Renal cortex interstitium (tissue), 15 donors: ENCODE measurements at places on chromosomes 4 and X. TPM values are rescaled to one million over a fixed set of nuclear protein-coding genes. Genes with fewer than 3 reads are reported as not detected.

The UTP14A gene
- 26.9 TPM for polyA plus RNA-seq

The AVPR2 gene
- polyA plus RNA-seq, result 0.78 TPM

The MAGEE1 gene
- polyA plus RNA-seq, result 5.6 TPM

The RBMXL3 gene
- not detected for polyA plus RNA-seq

The GPAT3 gene
- polyA plus RNA-seq, result 13.4 TPM

DNA sequence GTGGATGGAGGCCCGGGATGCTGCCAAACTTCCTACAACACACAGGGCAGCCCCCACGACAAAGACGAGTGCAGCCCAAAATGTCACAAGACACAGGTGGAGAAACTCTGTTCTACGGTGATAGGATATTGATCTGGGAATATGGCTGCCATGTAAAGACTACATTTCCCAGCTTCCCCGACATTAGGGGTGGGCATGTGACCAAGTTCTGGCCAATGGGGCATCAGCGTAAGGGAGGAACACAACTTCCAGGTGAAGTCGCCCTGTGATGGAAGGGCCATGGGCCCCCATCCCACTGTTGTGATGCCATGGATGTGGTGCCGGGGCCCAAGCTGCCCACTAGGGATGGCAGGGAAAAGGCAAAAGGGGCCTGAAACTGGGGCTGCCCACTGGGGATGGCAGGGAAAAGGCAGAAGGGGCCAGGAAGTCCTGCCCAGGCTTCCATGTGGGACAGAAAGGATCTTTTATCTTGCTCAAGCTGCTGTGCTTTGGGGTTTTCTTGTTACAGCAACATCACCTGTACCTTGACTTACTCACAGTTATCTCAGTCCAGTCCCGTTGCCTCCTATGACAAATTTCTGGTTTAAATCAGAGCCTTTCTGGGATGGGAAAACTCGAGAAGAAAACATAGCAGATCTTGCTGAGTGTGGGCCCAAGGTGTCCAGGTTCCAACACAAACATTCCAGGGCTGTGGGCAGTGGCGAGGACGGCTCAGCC, 9.7 kb upstream of the ADRA2C start:
- no peak for DNase-seq

DNA sequence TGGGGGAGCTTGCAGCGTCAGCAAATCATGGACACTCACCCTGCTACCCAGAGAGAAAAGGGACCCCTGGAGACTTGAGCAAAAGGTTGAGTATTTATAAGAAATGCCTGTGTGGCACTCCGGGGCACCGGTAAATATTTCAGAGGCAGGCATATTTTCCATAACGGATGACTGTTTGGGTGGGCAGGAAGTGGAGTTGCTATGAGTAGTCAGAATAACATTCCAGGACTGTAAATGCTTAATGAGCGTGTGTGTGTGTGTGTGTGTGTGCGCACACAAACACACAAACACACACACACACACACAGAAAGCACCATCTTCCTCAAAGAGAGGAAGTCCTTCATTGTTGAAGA, 74.6 kb downstream of the MXRA5 start:
- DNase-seq, result no peak

- DNase-seq, result no peak
Observed at GRCh38 chr4:142475663-142476062, 370.4 kb downstream of the INPP4B start.

DNA sequence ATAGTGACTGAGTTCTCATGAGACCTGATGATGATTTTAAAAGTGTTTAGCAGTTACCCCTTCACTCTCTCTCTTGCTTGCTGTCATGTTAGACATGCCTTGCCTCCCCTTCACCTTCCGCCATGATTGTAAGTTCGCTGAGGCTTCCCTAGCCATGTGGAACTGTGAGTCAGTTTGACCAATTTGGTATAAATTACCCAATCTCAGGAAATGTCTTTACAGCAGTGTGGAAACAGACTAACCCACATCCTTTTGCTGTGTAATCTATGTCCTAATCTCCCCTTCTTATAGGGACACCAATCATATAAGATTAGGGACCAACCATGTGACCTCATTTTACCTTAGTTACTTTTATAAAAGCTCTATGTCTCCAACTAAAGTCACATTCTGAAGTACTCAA, 677.8 kb downstream of the ADGRL3 start:
- DNase-seq, result no peak

DNA sequence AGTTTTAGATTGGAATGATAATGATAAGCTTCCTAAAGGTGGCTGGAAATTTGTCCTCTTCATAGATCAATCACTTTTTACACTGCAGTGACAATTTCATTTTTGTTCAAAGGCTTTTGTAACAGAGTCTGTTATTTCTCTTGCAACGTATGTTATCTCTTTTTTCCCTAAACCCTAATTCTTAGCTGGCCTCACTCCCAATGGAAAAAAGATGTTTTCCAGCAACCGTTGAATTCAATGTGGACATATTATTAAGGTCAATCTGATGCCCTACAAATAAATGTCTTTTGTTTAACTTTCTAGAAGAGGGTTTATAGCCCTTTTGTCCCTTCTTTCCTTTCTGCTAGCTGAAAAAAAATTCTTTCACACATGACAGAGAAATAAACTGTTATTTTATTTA, 192.7 kb upstream of the NWD2 start:
- DNase-seq, result no peak

GRCh38 chr4:145540235-145540634, 58.6 kb downstream of the SMAD1 start:
- DNase-seq, result no peak

DNA sequence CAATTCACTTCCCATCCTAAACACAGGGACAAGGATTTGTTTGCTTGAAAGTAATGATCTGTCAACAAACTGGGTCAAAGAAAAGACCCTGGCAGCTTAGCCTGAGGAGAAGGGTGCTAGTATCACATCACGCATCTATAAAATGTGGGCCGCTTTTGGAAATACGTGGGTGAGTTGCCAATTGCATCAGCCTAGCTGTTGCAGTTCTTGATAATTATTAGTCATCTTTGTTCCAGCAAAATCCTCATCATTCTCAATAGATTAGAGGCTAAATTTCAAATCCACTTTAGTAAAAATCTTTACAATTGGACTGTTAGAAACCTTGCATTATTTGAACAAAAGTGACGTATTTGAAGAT, 33.6 kb upstream of the TAPT1 start:
- no peak for DNase-seq

- no peak for DNase-seq
Observed at GRCh38 chr4:108205859-108206258, 37.1 kb upstream of the LEF1 start.

- no peak for DNase-seq
Observed at GRCh38 chrX:20519146-20519545, 252.4 kb upstream of the RPS6KA3 start.

DNA sequence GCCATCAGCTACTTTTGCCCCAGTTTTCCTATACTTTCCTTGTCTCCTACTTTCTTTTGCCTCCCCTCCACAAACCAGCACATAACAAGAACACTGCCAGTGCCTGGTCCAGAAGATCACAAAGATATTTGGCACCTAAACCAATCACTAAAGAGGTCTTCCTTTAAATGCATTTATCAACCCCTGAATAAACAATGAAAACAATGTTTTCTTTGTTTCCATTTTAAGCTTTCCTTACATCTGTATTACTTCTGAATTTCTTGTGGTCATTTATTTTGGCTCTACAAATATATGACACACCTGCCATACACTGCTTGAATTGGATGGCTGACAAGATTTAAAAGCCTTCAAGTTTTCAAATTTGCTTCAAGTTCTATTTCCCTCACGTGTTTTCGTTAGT, 43.9 kb downstream of the MBNL3 start:
- DNase-seq, result no peak

DNA sequence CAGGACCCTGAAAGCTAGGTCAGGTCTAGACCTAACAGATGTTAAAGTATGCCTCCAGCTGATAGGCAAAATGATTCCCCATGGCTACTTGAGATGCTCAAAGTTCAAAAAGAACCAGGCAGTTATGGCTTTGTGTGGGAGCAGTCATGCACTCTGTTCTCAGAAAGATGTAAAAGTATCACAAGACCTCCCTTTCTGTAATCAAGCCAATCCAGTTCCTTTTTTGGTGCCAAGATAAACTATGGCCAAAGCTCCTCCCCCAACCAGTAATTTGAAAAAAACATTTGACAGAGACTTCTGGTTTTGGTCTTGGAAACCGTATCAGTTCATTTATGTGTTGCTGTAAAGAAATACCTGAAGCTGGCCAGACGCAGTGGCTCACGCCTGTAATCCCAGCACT, 340.9 kb downstream of the CHIC1 start:
- no peak for DNase-seq

DNA sequence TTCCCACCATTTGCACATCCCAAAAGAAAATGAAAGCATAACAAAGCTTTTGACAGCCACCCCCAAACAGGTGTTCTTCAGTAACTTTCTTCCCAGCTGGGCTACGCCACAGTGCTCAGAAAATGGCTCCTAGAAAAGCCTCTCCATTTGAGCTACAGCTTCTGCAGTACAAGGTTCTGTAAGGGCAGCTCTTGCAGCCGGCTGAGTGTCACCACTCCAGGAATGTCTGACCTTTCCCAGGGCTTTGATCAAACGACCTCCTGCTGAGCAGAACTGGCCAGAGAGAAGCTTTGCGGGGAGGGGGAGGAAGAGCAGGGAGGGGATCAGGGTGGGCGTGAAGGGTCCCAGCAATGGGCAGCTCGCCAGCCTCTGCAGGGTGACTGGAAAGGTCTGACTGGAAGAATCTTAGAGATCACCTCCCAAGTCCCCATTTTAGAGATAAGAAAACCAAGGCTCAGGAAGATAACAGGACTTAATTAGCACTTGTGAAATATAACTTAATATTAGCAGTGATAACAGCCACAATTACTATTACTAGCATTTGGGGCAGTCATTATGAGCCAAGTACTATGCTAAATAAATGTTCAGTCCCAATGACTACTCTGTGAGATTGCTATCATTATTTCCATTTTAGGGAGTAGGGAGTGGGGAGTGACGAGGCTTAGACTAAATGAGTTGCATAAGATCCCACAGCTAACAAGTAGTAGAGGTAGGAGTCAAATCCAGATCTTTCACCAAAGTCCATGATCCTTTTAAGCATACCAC, 51.1 kb downstream of the LEF1 start:
- DNase-seq, result no peak

DNA sequence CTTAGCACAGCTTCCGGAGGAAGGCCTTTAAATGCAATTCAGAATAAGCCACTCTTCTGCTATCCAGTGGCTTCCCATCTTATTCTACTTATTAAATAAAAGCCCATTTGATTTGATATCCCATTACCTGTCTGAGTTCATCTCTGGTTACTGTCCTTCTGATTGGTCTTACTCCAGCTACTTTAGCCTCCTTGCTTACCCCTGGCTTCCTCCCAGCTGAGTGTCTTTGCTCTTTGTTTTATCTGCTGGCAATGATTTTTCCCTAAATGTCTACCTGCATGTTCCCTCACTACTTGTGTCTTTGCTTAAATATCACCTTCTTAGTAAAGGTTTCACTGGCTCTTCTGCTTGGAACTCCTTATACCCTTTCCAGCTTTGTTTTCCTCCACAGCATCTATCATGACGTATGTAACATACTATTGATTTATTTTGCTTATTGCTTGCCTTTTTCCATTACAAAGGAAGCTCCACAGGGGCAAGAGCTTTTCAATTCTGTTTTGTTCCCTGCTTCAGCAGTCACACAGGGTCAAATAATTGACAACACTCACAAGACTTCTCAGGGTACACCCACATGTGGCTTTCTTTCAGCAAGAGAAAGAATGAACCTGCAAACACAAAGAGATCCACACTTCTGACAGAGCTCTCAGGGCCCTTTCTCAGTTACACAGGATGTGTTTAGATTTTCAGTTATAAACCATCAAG, 63.8 kb downstream of the TBC1D19 start:
- DNase-seq, result no peak

GRCh38 chrX:25343060-25343459, 327.3 kb upstream of the ARX start:
- DNase-seq, result no peak

GRCh38 chr4:59180969-59181368, 2019.2 kb upstream of the ADGRL3 start:
- DNase-seq, result no peak

- DNase-seq, result no peak
Observed at GRCh38 chr4:102196221-102196620, 149.1 kb downstream of the SLC39A8 start.

DNA sequence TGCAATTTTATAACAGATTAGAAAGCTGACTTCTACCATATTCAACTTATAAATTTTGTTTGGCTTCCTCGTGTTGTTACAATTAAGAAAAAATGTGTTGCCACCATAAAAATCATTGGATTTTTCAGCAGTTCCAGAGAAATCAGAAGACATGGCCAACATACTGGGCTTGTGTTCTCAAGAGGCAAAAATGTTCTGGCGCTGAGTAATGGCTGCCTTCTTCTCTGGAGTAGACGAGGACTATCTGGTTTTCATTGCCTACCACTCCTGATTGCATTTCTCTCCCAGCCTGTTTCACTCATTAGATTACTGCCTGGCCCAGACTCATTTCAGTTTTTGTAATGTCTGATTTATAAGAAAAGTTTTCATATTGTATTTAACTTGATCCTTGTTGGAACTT, 122.3 kb downstream of the ARHGAP10 start:
- DNase-seq, result no peak

- no peak for DNase-seq
Observed at GRCh38 chrX:57902633-57903032, 7.6 kb downstream of the ZXDA start.

GRCh38 chr4:36651253-36651652, 369.8 kb downstream of the DTHD1 start:
- DNase-seq, result no peak

DNA sequence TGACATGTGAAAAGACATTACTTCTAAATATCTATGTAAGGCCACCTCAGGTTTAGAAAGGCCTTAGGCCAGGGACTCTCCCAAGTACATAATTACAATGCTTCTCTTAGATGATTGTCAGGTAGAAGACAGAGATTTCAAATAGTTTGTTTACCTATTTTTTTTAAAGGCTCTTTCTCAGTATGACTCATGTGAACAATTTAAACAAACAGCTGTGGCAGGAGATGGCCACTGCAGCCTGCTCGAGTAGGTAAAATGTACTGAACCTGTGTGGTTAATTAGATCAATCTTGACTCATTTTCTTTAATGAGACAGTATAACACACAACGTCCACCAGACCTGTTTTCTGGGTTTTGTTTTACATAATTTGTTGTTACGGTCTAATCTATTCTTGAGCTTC, 50.2 kb downstream of the LEF1 start:
- no peak for DNase-seq

DNA sequence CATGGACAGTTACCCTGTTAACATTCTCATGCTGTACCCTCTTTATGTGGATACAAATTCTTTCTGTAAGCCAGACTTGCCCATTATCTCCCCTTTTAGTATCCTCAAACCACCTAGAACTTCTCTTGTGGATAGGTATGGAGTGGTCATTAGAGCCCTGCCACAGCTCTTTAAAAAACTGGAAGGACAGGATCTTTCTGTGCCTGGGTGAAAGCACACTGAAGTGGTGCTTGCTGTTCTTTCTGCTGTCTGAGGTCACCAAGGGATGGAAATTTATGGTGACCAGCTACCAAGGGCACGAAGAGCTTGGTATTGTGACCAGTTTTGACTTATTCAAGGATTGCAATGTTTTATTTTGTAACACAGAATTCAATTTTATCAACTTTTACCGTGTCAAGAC, 344.2 kb downstream of the CBLL2 start:
- DNase-seq, result no peak

- DNase-seq, result no peak
Observed at GRCh38 chrX:9650091-9650490, 115.6 kb downstream of the GPR143 start.
